Cortex of kidney (tissue), 1 donor: ENCODE measurements at places on chromosomes 4 and X.

DNA sequence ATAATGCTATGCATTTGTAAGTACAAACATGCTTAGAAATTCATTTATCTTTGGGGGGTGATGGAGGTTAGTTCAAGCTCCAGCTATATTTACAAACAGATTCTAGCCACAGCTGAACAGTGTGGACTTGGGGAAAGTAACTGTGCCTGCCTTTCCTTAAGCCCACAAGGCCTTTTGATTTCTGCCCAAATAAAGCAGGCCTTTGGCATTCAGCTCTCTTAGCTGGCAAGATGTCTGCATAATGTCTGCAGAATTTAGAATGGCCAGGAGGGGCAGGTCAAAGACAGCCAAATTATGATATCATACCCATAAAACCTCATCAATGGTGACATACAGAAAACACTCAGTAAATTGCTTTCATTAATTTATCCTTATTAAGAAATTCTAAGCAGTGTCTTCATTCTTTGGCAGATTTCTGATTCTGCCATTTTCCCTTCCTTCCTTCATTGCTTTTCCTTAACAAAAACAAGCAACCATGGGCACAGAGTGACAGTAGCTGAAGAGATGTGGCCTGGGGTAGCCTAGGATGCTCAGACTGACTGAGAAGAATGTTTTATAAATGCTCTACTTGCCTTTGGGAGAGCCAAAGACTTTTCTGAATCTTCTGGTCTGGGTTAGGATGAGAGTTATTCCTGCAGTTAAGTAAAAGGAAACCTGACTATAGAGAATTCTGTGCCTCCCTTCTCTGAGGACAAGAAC, 538.7 kb upstream of the NR3C2 start:
- no peak for DNase-seq

GRCh38 chr4:145679520-145679919, 426 bp upstream of the C4orf51 start:
- DNase-seq = no peak

DNA sequence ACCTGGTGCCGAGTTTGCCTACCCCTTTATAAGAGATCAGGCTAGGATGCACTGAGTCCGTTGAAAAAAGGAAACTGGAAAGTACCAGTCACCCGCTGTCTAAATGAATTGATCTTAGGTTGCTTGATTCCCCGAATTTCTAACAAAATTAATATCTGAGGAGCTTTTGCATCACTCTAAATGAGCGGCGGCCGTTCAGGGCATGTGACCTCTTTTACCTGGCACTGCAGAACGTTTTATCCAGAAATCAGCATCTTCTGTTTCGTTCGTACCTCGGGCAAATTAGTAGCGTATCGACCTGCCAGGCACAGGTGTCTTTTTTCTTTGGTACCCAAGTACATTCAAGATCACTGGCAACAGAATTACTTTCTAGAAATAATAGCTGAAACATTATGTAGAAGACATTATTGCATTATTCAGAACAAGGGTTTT, 876 bp downstream of the KLHL2 start:
- DNase-seq = no peak

GRCh38 chrX:47172971-47173792, 20.4 kb upstream of the UBA1 start:
- DNase-seq = no peak

- DNase-seq = no peak
These were observed 39.8 kb downstream of the DTHD1 start for GRCh38 chr4:36321176-36321575.

DNA sequence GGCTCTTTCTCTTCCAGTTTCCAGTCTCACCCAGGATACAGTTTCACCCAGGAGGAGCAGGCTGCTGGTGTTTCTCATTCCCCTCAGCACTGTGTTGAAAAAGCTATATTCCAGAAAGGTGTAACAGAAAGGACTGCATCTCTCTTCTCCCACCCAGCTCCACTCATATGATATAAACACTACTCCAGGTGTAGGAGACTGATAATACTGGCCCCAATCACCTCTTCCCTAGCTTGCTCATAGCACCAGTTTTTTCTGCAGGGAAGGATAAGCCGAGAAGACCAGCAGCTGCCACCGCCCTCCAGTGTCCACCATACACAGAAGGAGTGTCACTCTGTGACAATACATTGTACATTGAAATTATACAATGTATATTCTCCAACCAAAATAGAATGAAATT, 105.5 kb upstream of the STK26 start:
- DNase-seq = no peak

GRCh38 chr4:67292636-67293035, 252.7 kb downstream of the CENPC start:
- DNase-seq = no peak
